ENCODE measurements at places on chromosomes 2 and 18. TPM values are rescaled to one million over a fixed set of nuclear protein-coding genes. Genes with fewer than 3 reads are reported as not detected.

Gene MDH1B
- 1.9 TPM for total RNA-seq

DNA sequence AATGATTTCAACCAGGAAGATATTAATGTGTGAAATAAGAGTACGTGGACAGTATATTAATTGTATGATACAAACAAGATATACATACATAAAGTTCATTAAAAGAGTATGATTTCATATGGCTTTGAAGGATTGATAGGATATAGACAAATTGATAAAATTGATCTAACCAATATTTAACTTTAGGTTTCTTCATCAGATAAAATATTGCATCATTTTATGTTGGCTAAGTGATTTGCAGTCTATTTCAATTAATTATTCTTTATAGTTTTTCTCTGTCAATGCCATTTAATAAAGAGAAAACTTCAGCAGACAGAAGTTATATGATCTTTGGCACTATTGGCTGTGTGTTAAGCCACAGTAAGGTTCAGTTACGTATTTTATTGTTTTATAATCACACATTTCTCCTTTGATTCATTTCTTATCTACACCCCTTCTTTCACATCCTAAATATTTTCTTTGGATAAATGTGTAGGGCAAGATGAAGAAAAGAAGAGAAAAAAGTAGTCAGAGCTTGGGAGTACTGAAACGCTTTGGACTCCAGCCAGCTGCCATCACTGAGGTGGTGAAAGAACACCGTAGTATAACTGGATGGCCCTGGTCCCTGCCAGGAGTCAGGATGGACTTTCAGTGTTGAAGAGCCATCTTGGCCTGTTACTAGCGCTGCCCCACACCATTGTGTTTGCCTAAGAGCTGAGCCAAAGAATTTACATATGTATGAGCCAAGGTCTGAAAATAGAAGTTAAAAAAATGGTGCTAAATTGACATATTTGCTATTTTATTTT, 9.8 kb upstream of the CPS1 start:
- H3K27ac ChIP-seq = no peak overlapping the region
- H3K27me3 ChIP-seq = no peaks in the 10 kb centered on the region
- H3K36me3 ChIP-seq = no peaks in the 10 kb centered on the region
- H3K4me3 ChIP-seq = no peak overlapping the region
- DNase-seq = no peak
- H3K4me1 ChIP-seq = no peaks in the 10 kb centered on the region

DNA sequence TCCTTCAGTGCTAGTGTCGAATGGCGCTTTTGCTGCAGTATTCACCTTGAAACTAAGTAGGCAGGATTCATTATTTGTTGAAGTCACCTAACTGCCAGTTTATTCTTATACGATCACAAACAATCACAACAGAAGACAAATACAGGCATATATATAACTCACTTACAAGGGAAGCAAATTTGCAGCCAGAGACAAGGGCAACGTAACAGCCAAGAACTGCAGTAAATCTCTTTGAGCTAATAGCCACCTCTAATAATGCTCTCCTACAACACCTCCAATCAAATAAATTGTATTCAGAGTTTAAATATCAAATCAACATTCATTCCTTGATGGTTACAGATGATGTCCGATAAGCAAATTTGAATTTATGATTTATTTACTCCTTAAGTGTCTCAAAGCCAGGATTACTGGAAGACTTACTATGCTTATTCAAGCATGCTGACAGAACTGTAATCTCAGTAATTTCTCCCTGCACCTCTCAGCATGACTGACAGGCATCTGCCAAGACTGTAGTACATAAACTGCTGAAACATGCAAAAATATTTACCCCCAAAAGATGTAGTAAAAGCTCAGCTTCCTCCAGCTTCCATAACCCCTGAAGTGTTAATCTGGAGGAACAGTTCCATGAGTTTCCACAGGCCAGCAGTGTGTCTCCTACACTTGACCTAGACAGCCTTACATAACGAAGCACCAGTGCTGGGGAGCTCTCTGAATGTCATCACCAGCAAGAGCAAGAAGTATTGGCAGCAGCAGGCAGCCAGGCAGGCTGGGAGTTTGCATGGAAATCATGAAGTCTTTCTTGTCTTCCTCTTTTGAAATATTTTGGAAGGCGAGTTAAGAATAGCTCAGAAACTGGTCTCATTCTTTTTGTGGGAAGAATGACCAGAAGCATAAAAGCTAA, 20.9 kb upstream of the SCN1A start:
- DNase-seq = no peak
- no peak overlapping the region for H3K27ac ChIP-seq
- H3K4me3 ChIP-seq = no peak overlapping the region

DNA sequence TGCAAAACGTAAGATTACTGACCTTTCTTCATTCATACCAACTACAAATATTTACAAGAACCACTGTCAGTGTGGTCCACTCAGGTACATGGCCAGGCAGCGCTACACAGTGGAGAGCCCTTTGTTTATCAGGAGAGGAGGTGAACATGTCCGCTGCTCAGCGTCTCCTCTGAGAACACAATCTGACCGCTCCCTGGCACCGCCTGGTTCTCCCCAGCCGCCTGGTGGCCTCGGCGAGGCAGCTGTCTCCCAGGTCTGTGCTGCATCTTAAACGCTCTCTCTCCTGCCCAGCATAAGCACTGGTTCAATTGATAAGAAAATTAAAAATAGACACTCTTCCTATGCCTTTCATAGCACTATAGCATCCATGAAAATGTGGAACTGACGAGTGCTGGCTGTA, 146.8 kb upstream of the PXDN start:
- no peaks in the 10 kb centered on the region for H3K27me3 ChIP-seq
- no peak for DNase-seq

- H3K36me3 ChIP-seq = peaks cover 52% of the 10 kb centered on the region
- no peak overlapping the region for H3K4me3 ChIP-seq
- DNase-seq = no peak
- H3K4me1 ChIP-seq = no peaks in the 10 kb centered on the region
These were observed 10.1 kb upstream of the CCDC138 start for GRCh38 chr2:108776475-108776874.

Data from Calu3 (cell line).